H4 (cell line): ENCODE measurements at places on chromosomes 4 and X. TPM values are rescaled to one million over a fixed set of nuclear protein-coding genes. Genes with fewer than 3 reads are reported as not detected.

APOO gene
- total RNA-seq = 40.5 and 58.9 TPM in 2 replicates

DMD gene
- total RNA-seq = 9.3 and 13.3 TPM in 2 replicates

PAGE4 gene
- total RNA-seq = not detected in 2 replicates

UCP1 gene
- not detected in 2 replicates for total RNA-seq

FRAS1 gene
- 0.43 and 1.8 TPM in 2 replicates for total RNA-seq

DNA sequence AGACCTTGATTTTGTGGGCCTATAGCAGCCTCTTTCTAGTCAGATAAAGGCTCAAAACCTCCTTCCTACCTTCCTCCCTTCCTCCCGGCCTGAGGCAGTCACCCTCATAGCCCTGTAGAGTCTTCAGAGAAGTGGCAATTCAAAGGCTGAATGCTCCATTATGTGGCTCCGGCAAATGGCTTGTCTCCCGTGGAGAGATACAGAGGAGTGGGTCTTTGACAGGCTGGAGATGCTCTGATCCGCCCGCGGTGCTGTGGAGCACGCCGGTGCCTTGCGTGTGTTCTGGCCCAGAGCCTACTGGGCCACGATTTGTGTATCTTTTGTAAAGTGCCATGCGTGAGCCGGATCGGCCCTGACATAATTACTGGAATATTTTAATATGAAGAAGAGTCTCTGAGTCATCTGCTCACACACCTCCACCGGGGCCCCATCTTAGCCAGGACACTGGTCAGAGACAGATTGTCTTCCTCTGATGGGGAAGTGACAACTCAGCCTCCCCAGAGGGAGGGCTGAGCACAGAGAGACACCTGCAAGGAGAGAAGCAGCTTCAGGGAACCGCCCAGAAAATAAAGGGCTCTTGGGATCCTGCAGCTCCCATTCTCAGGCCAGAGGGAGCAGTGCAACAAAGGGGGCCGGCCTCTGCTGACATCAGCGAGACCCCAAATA, 88.7 kb downstream of the DCTD start:
- DNase-seq = no peak

GRCh38 chr4:47784222-47784621, 53.6 kb downstream of the CORIN start:
- no peak for DNase-seq

DNA sequence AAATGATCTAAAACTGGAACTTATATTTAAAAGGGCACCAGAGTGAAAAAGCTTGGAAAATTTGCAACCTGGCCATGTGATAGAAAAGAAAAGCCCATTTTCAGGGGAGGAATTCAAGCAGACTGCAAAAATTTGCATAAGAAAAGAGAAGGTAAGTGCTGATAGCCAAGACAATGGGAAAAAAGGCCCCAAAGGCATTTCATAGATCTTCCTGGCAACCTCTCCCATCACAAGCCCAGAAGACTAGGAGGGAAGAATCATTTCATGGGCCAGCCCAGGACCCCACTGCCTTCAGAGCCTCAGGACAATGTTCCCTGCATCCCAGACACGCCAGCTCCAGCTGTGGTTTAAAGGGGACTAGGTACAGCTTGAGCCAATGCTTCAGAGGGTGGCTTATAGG, 887.3 kb upstream of the DIAPH2 start:
- DNase-seq = no peak

- no peak for DNase-seq
These were observed 59.8 kb downstream of the ANK2 start for GRCh38 chr4:113109106-113109718.

GRCh38 chr4:154192585-154192984, 299.0 kb downstream of the DCHS2 start:
- no peak for DNase-seq

DNA sequence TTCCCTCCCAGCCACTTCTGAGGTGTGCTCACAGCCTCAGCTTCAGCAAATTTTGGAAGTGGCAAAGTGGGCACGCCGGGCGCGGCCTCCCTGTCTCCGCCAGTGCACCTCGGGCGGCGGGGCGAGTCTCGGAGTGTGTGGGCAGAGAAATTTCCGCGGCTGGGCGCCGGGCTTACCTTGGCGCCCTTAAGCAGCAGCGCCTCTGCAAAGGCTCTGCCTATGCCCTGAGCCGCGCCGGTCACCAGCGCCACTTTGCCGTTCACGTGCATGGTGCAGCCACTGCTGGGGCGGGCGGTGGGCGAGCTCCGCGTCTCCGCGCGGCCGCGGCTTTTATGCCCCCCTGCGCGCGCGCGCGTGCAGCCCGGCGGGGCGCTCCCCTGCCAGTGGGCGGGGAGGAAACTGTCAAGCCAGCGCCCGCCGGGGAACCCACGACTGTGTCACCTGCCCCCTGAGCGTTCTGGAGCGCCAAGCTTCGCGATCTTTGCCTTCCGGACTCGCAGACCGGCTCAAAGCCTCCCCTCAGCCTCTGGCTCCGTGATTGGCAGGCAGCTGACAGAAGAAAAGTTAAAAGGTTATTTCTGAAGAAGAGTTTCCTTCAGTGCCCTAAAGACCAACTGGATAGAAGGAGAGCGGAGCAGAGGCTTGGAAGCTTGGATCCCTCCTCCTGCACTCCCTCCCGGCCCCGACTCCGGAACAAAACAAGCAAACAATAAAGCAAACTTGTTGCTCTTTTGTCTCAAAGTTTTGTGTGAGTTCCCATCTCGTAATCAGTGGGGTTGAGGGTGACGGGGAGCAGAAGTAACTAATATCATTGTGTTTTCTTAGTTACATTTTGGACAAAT, at the start of gene HPGD:
TSS of gene HPGD (minus strand) at position 306 of the 842 bp plus-strand sequence. CDS start at position 269, 37 bp downstream.
- no peak for DNase-seq

DNA sequence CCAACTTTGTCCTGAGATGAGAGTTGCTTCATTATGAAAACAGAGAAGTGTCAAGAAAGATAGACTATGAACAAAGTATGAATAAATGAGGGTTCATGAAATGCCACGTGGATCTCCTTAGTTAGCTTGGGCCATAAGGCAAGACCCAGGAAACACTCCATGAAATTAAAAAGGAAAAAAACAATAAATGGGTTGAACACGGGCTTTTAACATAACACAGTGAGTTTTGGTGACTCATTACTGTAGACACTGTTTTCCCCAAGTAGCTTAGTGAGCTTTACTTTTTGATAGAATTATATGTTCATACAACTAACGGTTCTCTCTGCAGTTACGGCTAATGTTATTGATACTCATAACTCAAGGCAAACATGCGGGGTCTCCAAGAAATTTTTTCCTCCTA, 265.0 kb downstream of the DHX15 start:
- no peak for DNase-seq

DNA sequence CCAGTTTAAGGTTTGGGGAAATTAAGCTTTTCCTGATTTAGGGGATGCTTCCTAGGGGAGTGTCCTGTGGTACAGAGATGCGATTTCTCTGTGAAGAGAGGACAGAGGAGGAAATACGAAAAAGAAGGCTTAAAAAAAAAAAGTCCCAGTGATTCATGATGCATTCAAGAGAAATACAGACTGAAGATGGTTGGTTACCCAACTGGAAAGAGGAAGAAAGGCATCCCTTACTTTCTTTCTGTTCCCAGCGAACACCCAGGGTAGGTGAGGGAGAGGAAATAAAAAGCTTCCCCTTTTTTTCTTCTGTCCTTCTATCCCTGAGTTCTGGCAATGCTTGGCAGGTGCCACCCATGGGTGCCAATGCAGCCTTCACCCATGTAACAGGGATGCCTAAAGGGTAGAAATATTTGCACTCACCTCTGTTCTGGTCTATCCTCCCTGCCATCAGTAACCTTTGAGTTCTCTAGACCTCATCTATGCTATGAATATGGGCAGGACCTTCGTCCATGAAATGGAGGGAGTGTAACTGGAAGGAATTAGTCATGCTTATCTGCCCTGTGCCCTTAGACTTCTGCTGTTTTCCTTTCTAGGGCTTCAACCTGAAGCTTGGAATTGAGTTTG, 230.1 kb upstream of the GALNTL6 start:
- no peak for DNase-seq

DNA sequence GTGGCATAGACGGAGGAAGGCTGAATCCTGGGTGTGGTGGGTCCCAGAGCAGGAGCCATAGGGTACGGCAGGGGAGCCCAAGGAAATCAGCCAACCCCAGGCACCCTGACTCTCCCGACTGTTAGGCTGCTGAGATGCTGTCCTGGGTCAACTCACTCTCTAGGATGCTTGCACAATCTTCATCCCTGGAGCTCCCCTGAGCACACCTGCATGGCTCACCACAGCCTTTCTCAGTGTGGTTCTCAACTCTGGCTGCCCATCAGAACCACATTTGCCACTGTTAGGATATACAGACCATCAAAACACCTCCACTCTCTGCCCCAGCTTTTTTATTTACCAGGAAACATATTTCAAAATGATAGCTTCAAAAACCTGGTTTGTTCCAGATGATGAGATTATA, 236.3 kb downstream of the FBXW7 start:
- no peak for DNase-seq

DNA sequence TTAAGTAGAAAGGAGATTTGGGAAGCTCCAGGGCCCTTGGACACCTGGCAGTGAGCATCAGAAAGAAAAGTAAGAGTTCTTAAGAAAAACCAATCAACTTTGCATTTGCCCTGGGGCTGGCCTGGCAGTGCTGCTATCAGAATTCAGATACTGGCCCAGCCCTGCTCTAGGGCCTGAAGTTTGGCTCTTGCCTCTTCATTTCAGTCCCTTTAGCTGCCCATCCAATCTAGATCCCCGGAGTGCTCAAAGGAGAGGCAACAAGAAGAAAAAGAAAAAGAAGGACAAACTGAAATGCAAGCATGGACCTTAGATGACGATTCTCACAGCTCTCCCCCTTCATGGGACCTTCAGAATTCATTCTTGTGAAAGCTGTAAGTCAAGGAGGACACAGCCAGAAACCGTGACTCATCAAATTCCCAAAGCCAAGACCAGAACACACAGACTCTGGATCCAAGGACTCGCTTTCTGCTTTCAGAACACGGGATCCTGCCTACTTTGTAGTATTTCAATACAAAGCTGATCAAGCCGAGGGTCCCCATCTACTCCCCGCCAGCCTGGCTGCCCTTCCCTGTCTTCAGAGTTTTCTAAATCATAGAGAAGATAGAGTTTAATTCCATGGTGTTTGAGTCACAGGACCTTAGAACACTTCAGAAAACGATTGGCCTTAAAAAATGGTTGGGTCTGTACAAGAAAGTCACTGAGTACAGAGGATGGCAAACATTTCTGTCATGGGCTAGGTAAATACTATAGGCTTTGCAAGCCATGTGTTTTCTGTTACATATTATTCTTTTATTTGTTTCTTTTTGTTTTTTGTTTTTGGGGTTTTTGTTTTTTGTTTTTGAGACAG, 103.7 kb downstream of the RBM47 start:
- peak; percentile 79 for DNase-seq

DNA sequence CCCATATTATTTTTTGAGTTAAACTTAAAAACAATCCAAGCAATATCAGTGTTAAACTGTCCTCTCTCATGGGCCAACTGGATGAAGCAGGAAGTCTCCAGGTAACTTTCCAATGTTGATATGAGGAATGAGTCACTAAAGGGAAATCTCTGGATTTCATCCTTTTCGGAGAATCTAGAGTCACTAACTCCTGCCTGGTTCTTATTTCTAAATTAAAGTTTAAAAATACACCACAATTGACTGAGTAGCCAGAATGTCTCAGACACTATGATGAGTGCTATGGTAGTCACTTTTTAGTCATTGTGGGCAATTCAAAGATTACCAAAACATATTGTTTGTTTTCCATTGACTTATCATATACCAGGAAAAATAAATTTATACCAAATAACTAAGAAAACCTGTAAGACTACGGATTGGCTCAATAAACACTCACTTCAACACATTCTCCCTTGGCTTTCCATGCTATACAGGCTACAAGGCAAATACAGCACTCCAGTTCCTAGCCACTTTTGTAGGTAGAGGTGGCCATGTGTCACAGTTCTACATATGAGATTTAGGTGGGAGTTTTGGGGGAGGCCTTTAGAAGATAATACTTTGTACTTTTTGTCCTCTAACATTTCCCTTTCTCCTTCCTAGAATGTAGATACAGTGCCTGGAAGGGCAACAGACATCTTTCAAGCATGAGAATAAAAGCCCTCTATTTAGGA, 8.6 kb downstream of the SLC9B2 start:
- DNase-seq = no peak

- DNase-seq = no peak
These were observed 143.2 kb downstream of the FRYL start for GRCh38 chr4:48636911-48637310.

- no peak for DNase-seq
These were observed 699.3 kb upstream of the ADGRL3 start for GRCh38 chr4:60500810-60501209.

GRCh38 chr4:98993419-98994071, 2.0 kb upstream of the METAP1 start:
- DNase-seq = no peak

- DNase-seq = no peak
These were observed 1.3 kb downstream of the FAM9C start for GRCh38 chrX:13043138-13043537.

DNA sequence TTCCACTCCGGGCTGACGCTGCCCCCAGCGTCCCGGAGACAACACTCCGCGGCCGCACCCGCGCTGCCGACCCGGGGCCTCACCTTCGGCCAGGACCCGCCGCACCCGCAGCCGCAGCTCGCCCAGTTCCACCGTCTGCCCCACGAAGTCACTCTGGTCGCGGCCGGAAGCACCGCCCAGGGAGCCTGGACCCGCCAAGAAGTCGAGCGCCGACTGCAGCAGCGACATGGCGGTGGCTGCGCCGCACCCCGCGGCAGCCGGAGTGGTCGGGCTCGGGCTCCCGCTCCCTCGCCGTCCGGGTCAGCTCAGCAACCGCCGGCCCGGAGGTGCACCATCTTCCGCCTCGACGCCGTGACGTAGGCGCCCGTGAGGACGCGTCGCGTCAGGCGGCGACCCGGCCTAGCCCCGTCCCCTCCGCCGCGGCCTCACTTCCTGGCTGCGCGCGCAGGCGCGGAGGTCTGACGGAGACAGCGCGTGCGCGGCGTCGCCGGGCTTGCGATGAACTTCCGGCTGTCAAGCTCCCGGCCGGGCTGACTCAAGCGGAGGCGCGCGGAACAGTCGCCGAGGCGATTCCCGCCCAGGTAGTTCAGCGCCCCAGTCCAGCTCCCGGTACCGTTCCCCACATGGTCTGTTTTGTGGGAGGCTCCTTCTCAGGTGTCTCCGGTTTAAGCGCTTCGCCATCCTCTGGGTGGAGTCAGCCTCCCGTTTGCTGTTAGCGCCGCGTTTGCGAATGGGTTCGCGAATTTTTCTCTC, at the start of the genes GAK and TMEM175:
TSS of gene GAK (minus strand) at position 357 of the 753 bp plus-strand sequence. CDS start at position 228, 129 bp downstream.
TSS of gene TMEM175 (plus strand) at position 501 of the 753 bp plus-strand sequence. CDS start 15,280 bp downstream, outside the sequence.
- peak; percentile 95 for DNase-seq

GRCh38 chr4:94378047-94378446, 35.4 kb upstream of the HPGDS start:
- no peak for DNase-seq
